PC-3 (cell line): ENCODE measurements at places on chromosomes 4 and X. TPM values are rescaled to one million over a fixed set of nuclear protein-coding genes. Genes with fewer than 3 reads are reported as not detected.

Gene FDCSP
- total RNA-seq, result not detected in 2 replicates

Gene MSANTD1
- 0.77 and 1.3 TPM in 2 replicates for total RNA-seq

Gene EDNRA
- 2.1 and 2.4 TPM in 2 replicates for total RNA-seq

Gene SLC9B1
- total RNA-seq, result not detected in 2 replicates
